ENCODE measurements at places on chromosomes 12 and 14.

- DNase-seq, result no peak
Measured at GRCh38 chr14:78319887-78320635, 149.9 kb downstream of the NRXN3 start.

GRCh38 chr14:69979882-69980281 lies 100.7 kb downstream of the SMOC1 start:
- no peak for DNase-seq

DNA sequence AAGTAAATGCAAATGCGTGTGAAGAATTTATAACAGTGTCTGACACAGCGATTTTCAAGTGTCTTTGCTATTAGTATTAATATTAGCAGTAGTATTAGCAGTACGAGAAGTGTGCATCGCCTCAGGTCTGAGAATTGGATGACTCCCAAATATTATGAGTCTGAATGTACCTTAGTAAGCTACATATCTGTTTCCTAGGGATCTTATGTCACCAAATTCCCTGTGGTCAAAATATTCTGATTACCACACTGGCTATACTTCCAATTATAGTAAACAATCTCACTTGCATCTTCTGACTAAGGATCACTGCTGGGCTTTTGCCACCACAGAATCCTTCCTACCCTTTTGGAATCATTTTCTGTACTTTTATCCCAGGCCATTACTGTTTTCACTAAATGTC lies 396.0 kb upstream of the MIS18BP1 start:
- DNase-seq, result no peak

DNA sequence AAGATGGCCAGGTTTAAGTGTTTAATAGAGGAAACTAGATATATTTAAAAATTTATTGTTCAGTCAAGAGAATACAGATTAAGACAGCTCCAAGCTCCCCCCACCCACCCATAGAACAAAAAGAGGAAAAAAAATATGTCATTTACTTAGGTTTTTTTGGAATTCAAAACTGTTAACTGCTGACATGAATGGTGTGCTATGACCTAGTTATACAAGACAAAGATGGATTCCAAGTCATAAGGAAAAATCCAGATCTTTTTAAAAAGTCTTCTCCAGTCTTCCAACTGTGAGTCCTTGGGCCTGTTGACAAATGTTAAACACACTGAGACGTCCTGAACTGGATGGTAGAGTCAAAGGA lies 1.3 kb upstream of the SETD1B start:
- no peak for DNase-seq

DNA sequence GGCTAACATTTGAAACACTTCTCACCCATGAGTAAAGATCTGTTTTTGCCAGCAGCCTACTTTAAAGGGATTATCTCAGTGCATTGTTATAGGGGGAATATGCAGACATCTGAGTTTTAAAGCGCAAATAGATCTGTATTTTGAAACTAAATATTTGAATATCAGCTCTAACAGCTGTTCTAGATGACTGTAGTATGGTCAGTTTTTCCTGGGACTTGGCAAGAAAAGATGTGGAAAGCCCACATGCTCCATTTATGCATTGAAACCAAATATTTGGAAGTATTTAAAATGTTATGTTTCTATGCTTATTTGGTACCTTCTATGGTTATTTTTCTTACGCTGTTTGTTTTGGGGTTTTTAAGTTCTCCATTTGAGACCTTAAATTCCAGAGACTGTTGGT lies 41.7 kb downstream of the RIC8B start:
- no peak for DNase-seq

DNA sequence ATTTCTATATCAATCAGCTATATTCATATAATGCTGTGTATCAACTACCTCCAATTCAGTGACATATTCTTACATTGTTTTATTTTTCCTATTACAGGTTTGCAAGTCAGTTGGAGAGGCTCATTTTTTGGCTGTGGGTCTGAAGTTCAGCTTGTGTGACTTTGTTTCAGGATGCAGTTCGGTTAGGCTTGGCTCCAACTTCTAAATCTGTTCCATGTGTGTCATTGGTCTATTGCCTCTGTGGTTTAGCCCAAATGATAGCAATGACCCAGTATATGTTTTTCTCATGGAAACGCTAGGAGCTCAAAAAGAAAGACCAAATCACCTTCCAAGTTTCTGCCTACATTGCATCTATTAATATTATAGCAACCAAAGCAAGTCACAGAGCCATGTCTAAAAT lies 848.6 kb upstream of the LRFN5 start:
- no peak for DNase-seq

All from vagina (tissue), 2 donors.